Activated CD4-positive, alpha-beta T cell treated with anti-CD3 and anti-CD28 coated beads, Interleukin-2, amount 10 ng/mL, durations not matched to agents 7 days and 5 days (primary cell): ENCODE measurements at places on chromosomes 5 and 9. TPM values are rescaled to one million over a fixed set of nuclear protein-coding genes. Genes with fewer than 3 reads are reported as not detected.

Gene SPATA31D4
- total RNA-seq, result not detected

Gene CBY3
- total RNA-seq, result 0.44 TPM

Gene IL4
- not detected for total RNA-seq

Gene SOHLH1
- total RNA-seq, result not detected

- no peak for DNase-seq
Measured at GRCh38 chr5:59620535-59621212, 272.9 kb downstream of the PDE4D start.

DNA sequence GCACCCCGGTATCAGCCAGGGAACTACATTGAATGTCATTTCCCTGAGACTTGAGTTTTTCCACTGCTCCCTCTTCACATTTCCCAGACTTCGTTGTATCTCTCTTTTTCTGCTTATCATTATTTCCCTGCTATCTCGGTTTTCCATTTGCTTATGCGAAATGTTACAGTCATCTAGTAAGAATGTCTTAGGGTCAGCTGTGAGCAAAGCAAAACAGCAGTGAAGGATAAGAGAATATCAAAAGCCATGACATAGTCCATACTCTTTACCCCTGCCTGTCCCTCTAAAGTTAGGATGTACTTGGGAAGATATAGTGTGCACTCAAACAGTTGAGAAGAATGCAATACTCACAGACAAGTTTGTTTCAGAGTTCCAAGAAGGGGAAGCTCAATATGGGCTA lies 88.7 kb downstream of the ITGA1 start:
- DNase-seq, result no peak
